ENCODE measurements at places on chromosomes 12 and 14.
A peak's percentile ranks its signal among the peaks of the same experiment; 100 is the strongest.

DNA sequence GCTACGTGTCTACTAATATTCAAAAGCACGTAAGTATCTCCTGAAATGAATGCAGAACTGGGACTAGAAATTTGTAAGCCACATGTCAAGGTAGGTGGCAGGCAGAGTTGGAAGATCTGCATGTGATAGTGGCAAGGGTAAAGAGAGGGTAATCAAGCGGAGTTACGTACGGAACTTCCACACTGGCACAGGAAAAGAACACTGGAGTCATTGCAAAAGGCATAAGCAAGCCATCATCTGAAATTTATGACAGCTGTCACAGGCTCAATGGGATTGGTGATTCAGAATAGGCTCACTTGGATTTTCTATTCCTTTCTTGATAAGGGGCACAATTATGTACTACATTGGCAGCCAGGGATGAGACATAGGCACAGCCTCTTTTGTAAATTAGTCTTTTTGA, 245.3 kb downstream of the PDZRN4 start:
- DNase-seq, result no peak

DNA sequence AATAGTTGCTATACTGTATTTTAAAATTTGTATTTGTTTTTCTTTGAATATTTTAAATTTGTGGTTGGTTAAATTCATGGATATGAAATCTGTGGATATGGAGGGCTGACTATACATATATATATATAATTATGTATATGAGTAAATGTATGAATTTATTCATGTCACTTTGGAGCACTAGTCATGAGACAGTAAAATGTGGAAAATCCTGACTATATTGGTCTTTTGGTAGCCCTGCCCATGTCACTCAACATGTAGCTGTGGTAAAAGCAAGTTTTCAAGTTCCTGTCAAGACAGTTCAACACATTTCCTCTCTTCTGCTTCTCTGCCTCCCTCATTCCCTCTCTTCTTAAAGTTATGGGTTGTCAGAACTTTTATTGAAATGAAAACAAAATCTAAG, 17.3 kb upstream of the C12orf71 start:
- DNase-seq, result no peak

GRCh38 chr12:1716911-1717310, 26.0 kb downstream of the ADIPOR2 start:
- no peak for DNase-seq

DNA sequence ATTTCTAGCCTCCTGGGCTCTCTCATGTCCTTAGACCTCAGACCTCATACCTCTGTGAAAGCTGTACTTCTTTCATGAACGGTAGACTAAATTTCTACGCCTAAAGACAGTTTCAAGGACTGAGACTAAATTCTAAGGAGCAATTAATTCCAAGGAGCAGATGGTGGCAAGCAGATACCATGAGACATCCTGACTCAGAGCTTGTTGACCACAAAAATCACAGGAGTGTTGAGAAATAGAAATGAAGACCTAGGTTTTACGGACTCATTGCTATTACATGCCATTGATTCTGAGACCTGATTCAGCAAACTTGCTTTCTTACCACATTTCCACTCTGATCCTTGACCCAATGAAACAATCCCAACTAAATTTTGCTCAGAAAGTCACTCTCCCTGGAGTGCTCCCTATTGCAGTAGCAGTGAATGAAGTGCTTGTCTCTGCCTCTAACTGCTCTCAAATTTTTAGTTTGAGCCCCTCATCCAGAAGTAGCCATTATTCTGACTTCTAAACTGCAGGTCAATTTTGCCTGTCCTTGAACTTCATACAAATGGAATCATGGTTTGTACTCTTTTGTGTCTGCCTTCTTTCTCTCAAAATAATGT, 52.0 kb downstream of the PEX5 start:
- DNase-seq, result no peak

GRCh38 chr14:38171197-38171596, 36.5 kb upstream of the SSTR1 start:
- no peak for DNase-seq

DNA sequence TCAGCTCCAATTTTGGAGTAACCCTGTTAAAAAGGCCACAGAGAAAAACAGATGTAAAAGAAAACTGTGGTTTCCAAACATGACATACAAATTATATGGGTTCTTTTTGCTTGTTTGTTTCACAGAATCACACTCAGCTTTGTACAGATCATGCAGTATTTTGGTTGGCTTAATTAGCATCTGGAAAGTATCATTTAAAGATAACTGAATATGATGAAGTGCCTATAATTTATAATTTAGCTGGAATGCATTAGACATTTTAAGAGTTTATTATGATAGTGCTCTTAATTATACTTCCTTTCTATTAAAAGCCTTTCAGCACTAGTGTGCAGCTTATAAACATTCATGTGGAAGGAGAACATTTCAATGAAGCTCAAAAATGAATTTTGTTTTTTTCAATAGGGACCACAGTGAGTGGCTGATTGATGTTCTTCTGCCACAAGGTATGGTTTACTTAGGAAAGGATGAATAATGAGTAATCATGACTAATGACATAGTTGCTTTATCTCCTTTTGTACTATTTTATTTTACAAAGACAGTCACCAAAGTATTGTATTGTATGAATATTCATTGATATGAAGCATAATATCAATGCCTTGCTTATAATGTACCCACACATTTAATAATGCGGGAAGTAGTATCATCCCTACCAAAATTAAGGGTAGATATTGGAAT, 98.3 kb downstream of the UNC79 start:
- DNase-seq, result no peak

- DNase-seq, result no peak
Measured at GRCh38 chr12:27024291-27024690, 1.9 kb downstream of the MED21 start.

DNA sequence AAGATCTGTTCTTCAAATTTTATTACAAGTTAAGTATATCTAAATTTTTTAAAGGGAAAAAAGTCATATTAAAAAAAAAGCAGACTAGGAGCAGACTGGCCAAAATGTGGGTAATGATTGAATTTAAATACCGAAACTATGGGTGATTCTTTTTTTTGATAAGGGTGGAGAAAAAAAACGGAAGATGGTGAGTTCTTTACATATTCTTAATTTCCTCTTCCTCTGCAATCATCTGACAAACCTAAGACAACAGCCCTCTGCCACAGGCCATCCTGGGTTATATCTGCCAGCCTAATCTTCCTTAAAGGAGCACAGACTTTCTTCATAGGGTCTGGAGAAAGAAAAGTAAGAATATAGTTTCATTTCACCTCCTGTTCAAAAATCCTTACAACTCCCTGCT, 108.0 kb downstream of the PPP2R5E start:
- DNase-seq, result no peak

GRCh38 chr12:96054244-96054610, 18.8 kb upstream of the LTA4H start:
- DNase-seq, result peak; percentile 83

- DNase-seq, result no peak
Measured at GRCh38 chr12:52018433-52019112, 11.8 kb downstream of the TAMALIN start.

DNA sequence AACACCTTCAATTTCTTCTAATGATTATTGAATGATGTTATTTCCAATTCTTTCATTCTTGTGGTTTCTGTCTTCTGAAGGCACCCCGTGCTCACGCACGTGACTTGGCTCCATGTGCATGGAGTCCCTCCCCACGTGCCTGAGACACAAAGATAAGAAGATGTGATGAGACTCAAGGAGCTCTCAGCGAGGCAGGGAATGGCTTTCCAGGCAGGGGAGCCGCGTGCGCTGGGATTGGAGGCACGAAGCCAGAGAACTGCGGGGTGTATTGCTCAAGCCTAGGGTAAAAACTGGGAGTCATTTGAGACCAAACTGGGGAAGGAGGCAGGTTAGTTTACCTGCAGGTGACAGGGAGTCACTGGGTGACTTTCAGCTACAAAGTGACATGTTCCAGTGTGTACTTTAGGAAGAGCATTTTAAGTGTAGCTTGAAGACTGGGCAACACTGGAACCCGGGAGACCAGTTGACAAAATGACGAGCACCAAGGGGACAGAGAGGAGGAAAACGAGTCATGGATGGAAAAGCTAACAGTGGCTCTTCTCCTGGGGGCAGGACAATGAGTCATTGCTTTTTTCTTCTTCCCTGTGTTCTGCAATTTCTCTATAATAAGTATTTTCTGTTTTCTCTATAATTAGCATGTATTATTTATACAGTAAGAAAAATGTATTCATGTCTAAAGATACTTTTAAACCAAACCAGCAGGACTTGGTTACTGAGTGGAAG, 311.7 kb upstream of the FKBP4 start:
- DNase-seq, result no peak

- DNase-seq, result no peak
Measured at GRCh38 chr12:109555431-109556315, 17.6 kb downstream of the MMAB start.

GRCh38 chr12:15044471-15044870, 71.6 kb downstream of the PDE6H start:
- no peak for DNase-seq

GRCh38 chr12:77087427-77087826, 22.1 kb upstream of the E2F7 start:
- peak; percentile 64 for DNase-seq

DNA sequence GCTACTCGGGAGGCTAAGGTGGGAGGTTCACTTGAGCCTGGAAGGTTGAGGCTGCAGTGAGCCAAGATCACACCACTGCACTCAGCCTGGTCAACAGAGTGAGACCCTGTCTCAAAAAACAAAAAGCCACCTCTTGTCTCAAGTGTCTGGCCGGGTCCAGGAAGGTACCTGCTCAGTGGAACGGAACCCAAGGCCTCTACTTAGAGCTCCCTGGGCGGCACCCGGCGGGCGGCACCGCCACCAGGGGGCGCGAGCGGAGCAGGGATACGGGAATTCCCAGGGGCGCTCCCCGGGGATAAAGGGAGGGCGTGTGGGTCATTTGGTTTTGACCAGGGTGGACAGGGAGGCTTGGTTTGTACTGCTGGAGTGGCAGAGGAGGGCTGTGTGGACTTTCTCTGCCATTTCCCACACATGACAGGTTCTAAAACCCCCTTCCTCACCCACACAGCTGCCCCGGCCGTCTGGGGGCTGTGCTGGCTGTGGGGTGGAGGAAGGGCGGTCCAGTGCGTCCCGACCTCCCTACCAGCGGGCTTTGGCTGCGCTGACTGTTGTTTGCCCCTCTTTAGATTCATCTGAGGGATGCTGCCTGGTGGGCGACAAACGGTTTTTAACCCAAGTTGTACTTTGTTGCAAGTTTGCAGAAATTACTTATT, 91.4 kb downstream of the SETD3 start:
- DNase-seq, result peak; percentile 59

GRCh38 chr12:18888047-18888446, 150.1 kb downstream of the CAPZA3 start:
- no peak for DNase-seq

GRCh38 chr14:76584271-76584702, 177.0 kb upstream of the VASH1 start:
- peak; percentile 82 for DNase-seq

GRCh38 chr12:51669271-51669670, 78.2 kb downstream of the SCN8A start:
- DNase-seq, result no peak

- no peak for DNase-seq
Measured at GRCh38 chr14:93086441-93087055, 29.2 kb downstream of the ITPK1 start.

DNA sequence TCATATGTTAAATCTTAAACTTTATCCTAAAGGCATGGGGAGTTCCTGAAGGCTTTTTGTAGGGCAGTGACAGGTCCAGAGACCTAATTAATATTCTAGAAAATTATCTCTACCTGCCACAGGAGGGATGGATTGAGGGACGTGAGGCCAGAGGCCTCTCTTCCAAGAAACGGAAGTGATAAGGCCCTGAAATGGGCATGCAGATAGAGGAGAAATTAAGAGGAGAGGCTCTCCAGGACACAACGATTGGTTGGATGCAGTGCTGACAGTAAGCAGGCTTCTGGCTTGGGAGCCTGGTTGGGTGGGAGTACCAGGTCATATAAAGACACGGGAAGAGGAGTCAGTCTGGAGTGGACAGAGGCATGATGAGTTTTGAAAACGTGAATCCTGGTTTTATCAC, 3.1 kb upstream of the BORCS5 start:
- no peak for DNase-seq

GRCh38 chr14:50766338-50766886, 64.5 kb downstream of the NIN start:
- DNase-seq, result no peak

DNA sequence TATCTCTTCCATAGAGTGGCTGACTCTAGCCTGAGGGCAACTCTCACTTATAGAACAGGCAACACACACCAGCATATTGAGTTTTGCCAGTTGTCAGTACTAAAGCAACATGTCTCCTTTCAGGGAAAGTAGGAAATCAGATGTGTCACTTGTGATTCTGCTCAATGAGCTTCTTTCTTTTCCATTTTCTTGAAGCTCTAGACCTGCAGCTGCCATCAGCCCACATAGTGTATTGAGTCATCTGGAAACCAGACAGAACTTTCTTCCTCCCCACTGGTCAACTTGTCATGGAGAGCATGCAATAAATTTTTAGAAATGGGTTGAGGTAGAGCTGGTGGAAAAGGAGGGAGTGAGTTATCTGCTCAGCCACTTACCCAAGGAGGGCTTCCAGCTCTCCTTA, 209.0 kb upstream of the PLEKHG7 start:
- no peak for DNase-seq

GRCh38 chr12:110776410-110776809, 33.7 kb upstream of the PPP1CC start:
- no peak for DNase-seq

DNA sequence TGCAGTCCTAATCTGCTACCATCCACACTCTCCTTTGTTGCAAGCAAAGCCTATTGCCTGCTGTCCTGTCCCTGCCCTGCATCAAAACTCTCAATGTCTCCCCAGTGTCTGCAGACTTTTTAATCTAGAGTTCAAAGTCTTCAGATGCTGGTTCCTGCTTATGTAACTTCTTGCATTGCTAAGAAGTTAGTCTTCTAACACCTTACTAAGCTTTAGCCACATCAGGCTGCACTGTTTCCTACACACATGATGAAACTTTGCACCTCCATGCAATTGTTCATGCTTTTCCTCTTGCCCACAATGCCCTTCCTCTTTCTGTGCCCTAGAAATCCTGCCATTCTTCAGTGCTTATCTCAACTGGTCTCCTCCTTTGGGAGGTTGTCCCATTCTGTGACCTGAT, 16.2 kb upstream of the DICER1 start:
- DNase-seq, result no peak

GRCh38 chr12:124453419-124454351, 113.7 kb downstream of the NCOR2 start:
- DNase-seq, result peak; percentile 81

DNA sequence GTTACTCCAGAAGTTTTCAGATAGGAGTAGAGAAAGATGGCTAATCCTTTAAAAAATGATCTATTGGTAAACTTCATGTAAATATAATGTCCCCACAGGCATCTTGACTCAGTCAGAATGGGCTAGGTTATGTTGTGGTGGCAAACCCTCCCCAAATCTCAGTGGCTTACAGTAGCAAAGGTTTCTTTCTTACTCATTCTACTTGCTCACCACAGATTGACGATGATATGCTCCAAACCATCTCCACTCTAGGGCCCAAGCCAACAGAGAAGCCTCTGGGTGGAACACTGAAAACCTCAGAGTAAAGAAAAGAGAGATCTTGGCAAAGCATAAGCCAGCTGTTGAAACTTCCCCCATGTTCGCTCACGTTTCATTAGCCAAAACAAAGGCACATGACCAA, 146.4 kb downstream of the EMP1 start:
- no peak for DNase-seq

Measured in dermis blood vessel endothelial cell (primary cell).